NCI-H82 (cell line): ENCODE measurements at places on chromosomes 16 and 17.

GRCh38 chr17:73482251-73482716, 162.0 kb downstream of the SDK2 start:
- DNase-seq = no peak

GRCh38 chr16:72224260-72224768, 52.4 kb upstream of the PMFBP1 start:
- DNase-seq = no peak

- no peak for DNase-seq
Measured at GRCh38 chr17:4159761-4160160, 16.8 kb downstream of the CYB5D2 start.

- peak; percentile 98 for DNase-seq
Measured at GRCh38 chr17:77542551-77543490, 402.1 kb downstream of the SEC14L1 start.

GRCh38 chr17:75327757-75328156, 38.5 kb upstream of the SLC25A19 start:
- no peak for DNase-seq

GRCh38 chr17:80097844-80098691, 3.3 kb upstream of the GAA start:
- no peak for DNase-seq

DNA sequence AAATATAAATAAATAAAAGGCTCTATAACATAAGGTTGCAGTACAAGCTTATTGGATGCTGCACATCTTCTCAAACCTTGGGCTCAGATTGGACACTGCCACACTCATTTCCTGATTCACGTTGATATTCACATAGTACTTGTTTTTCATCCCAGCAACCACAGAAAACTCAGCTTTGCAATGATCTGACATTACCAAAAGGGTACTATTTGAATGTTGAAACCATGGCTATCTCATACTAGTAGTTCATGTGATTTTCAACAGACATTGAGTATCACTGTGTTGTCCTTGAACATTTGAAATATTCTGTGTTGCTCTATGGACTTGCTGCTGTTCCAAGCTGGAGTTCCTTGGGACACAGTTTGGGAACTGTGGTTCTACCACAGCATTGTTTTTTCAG, 14.0 kb upstream of the DDX52 start:
- no peak for DNase-seq

DNA sequence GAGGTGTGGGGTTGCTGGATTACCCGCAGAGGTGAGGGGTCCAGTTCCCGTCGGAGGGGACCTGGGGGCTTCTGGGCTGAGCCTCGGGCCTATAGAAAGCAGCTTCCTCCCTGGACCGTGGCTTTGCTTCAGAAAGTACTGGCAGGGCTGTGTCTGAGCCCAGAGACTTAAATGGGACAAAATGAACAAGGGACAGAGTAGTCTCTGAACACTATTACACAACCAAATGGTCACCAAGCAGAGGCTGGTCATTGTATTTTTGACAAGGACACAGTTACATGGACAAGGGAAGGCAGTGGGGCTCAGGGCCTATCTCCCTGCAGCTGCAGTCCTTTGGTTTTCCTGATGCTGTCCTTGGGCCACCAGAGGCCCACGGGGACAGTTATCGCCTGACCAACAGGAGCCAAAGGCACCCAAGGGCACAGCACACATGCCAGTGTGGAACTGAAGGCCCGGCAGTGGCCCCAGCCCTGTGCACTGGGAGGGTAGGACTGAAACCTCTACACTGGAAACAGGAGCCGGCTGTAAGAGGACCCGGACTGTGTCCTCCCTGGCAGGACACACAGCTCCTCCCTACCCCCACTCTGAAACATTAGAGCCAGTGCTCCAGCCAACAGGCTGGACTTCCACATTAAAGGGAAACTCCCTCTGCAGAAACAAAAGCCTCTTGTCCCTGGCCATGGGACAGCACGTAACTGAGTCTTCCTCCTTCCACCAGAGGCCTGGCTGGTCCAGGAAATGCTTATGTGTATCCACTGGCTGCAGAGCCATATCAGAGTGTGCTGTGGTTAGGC, 26.0 kb upstream of the ERN1 start:
- no peak for DNase-seq

DNA sequence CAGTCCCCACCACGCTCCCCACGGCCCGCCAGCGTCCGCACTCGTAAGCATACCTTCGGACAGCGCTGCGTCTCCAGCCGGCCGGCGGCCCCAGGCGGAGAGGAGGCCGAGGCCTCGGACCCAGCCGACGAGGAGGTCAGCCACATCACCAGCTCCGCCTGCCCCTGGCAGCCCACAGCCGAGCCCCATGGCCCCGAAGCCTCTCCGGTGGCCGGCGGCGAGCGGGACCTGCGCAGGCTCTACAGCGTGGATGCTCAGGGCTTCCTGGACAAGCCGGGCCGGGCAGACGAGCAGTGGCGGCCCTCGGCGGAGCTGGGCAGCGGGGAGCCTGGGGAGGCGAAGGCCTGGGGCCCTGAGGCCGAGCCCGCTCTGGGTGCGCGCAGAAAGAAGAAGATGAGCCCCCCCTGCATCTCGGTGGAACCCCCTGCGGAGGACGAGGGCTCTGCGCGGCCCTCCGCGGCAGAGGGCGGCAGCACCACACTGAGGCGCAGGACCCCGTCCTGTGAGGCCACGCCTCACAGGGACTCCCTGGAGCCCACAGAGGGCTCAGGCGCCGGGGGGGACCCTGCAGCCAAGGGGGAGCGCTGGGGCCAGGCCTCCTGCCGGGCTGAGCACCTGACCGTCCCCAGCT, 4.9 kb downstream of the TPSG1 start:
- no peak for DNase-seq

GRCh38 chr17:2028234-2028614, 1.7 kb upstream of the DPH1 start:
- DNase-seq = peak; percentile 56

DNA sequence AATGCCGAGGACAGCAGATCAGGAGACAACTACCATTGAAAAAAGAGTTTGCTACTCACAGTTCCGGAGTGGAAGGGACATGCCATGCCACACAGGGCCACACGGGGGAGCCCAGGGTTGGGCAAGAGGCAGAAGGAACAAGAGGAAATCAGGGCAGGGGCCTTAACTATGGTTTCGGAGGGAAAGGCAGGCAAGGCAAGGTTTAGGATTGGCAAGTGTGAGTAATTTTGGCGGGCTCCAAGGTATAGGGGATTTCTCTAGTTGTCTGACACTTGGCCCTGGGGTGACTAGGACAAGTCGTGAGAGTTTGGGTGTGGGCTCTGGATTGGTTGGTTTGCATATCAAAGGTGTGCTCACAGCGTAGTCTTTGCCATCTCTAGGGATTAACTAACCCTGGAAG, 27.0 kb upstream of the NTN1 start:
- peak; percentile 67 for DNase-seq

- DNase-seq = peak; percentile 15
Measured at GRCh38 chr17:49616086-49616485, 40.4 kb downstream of the NXPH3 start.

- DNase-seq = no peak
Measured at GRCh38 chr17:208429-208828, 27.0 kb upstream of the DOC2B start.
